Left ventricle myocardium superior (tissue), 1 donor: ENCODE measurements at places on chromosomes 4 and X.

- no peak for DNase-seq
Observed at GRCh38 chr4:81491943-81492342, 20.2 kb upstream of the RASGEF1B start.

DNA sequence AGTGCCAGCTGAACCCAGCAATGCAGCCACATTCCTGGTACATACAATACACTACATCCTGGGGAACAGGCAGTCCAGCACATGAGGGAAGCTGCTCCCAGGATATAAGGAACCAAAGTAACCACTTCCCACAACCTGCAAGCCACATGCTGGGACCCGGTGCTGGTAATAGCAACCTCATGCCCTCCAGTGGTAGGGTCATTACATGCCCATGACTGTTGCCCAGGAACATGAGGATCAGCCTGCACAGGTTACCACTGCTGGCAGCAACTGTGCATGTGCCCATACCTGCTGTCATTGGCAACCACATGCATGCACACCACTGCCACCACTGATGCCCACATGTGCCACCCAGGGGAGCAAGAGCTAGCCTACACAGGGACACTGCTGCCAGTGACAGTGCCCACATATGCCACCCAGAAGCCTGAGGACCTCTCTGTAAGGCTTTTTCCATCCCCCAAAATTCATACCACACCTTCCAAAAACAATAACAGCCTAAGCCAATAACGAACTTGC, 1982.5 kb downstream of the ARAP2 start:
- no peak for DNase-seq

GRCh38 chrX:16839219-16839851, 30.8 kb downstream of the RBBP7 start:
- no peak for DNase-seq

DNA sequence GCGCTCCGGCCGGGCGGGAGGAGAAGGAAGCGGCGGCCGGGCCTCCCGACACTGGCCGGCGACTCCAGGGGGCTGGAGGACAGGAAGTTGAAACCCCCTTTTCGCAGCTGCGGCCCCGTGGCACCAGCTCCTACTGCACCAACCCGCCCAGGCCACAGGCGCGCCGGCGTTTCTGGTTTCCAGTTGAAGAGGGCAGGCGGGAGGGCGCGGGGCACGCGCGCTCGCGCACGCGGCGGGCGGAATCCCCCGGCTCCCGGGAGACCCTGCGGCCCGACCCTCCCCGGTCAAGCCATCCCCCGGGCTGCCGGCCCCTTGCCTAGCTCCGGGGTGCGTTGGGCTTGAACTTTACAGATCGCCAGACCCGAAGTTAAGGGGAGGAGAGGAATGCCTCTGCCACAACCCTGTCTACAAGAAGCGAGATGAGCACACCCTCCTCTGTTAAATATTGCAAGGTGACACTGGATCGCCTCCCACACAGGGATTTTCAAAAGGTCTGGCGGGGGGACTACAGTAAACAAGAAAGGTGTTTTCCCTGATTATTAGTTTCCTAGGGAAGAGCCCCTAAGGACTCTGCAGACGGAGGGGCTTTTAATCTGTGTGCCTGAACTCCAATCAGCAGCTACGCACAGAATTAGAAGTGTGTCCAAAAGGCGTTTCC, 1.4 kb downstream of the ELOVL6 start:
- DNase-seq: no peak

- no peak for DNase-seq
Observed at GRCh38 chrX:40005292-40006011, 92.3 kb downstream of the BCOR start.

GRCh38 chrX:9700555-9700954, 65.1 kb downstream of the GPR143 start:
- no peak for DNase-seq

GRCh38 chr4:128241425-128241913, 46.1 kb downstream of the PGRMC2 start:
- DNase-seq: no peak

- peak; percentile 60 for DNase-seq
Observed at GRCh38 chr4:5711479-5712184, 631 bp downstream of the EVC start.

- DNase-seq: no peak
Observed at GRCh38 chr4:101284546-101284945, 62.8 kb downstream of the PPP3CA start.

- no peak for DNase-seq
Observed at GRCh38 chr4:75561789-75562188, 5.9 kb downstream of the ODAPH start.

GRCh38 chr4:141686879-141687278, 50.5 kb downstream of the IL15 start:
- DNase-seq: no peak

GRCh38 chr4:122810669-122811068, 16.0 kb upstream of the FGF2 start:
- DNase-seq: no peak

DNA sequence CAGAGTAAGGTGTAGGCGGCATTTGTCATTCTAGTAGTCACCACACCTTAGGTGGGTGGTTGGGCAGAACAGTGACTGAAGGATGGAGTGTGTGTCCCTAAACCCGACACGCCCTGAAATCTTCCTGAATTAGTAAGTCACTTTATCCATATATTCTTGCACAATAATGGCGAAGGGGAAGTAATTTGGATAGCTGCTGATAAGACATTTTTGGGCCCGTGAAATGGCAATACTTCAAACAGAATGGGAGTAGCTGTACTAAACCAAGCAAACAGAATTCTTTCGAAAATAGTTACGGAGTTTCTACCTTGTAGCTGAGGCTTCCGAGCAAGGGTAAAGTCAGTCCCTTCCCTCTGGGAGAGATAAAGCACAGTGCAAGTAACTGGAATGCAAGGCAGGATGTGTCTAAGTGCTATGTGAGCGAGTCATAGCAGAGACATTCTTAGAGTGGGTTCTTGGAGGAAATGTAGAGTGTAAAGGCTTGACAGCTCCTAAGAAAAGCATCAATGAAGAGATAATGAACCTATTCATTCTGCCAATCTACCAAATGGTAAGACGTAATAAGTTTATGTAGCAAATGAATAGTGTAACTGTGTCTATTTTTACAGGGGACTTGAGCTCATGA, 72.8 kb downstream of the CLCN5 start:
- DNase-seq: no peak

GRCh38 chr4:143431526-143432257, 81.8 kb upstream of the SMARCA5 start:
- DNase-seq: no peak

- no peak for DNase-seq
Observed at GRCh38 chrX:132266583-132267355, 47.5 kb upstream of the RAP2C start.

DNA sequence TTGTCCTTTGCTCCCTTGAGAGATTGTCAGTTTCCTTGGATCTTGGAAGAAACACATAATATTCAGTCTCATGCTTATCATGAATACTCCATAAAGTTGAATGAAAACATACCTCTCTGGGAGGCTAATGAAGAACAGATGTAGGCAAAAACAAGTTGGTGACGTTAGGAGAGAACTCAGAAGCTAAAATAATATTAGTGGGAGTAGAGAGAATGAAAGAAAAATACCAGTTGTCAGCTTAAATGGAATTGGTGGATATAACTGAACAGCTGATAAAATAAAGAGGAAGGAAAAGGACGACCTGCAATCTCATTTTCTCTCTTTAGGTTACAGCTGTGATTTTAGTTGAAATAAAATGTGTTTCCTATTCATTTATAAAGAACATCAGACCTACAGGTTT, 124.8 kb downstream of the SNCA start:
- DNase-seq: no peak

- DNase-seq: no peak
Observed at GRCh38 chr4:58502839-58503238, 1392.7 kb upstream of the IGFBP7 start.
